ENCODE measurements at places on chromosomes 2 and 18.
A peak's percentile ranks its signal among the peaks of the same experiment; 100 is the strongest.

DNA sequence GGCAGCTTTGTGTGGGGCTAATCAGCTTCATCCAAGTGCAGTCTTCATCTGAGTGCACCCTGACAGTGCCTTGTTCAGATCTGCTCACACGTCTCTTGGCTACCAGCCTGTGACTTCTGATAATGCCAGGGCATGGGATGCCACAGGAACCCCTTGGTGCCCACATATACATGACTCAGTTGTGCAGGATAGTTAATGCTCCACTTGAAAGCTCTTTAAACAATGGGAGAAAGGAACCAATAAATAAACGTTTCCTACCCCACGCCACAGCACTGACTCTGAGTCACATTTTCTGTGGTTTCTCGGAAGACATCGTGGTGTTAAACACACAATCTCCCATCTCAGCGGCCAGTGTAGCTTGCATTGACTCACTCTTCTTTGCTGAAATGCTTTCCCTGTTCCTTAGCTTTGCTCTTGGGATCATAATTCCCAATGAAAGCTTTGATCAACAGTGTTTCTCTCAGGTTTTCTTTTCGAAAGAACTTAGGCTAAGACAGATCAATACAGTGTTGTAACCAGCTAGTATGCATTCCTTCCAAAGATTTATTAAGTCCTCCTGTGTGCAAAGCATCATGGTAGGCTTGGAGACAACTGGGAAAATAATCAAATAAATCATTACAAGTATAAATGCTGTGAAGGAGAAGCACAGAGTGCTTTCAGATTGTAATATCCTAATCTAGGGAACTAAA is 142.0 kb downstream of the COPS8 start:
- DNase-seq, result no peak

DNA sequence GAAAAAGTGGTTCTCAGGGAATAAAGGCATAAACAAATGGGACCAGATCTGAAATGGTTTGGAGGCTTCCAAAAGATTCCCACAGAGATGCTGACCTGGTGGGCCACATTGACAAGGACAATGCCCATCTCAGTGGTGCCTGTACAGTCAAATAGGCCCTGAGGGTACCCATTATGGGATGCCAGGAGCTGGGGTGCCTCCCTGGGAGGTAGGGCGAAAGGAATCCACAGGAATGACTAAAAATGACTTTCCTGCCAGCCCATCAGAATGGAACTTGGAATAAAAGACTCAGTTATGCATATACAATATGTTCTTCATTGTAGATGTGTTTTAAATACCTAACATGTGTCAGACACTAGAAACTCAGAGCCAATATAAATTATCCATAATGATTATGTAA is 248.5 kb downstream of the RNF144A start:
- DNase-seq, result no peak

- no peak for DNase-seq
Measured at GRCh38 chr2:112942654-112943002, 31.7 kb downstream of the IL37 start.

- DNase-seq, result no peak
Measured at GRCh38 chr2:88212251-88212790, 42.2 kb downstream of the THNSL2 start.

DNA sequence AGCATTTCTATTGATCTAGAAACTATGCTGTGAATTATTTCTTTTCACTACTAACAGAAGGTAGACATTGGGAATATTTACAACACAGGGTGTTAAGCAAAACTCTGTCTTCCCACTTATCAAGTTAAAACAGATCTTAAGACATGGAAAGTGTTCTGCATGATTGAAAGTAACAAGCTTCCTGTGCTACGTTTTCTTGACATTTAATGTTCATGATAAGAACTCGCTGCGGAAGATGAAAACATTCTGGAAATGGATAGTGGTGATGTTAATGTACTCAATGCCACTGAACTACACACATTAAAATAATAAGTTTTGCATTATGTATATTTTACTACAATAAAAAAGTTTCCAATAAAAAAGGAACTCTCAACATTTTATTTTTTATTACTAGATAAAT is 74.4 kb upstream of the SCN7A start:
- DNase-seq, result no peak

DNA sequence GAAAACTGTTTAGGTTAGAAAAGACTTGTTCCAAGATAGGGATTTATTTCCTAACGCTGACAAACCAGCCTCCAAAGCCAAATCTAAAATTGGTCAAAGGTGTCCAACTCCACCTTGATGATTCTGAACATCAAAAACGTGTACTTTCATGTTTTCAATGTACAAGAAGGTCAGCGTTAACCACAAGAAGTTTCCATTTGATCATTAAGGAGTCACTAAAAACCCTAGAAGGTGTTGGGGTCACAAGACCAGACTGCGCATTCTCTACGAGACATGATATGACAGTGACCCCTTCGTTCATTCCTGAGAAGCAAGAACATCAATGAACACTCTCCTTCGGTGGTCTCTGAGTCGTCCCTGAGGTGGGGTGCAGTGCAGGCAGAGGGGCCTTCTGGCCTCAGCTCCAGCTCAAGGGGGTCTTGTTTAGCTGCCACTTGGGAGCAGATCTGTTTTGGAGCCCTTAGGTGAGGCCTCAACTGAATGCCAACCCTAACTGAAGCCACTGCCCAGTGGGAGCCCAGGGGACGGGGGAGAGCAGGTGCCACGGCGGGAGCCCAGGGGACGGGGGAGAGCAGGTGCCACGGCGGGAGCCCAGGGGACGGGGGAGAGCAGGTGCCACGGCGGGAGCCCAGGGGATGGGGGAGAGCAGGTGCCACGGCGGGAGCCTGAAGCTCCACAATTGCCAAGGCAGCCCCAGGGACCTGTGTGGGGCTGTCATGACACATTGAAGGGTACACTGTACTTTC is 55.2 kb downstream of the PARD6G start:
- no peak for DNase-seq

- DNase-seq, result no peak
Measured at GRCh38 chr2:42618972-42619371, 50.5 kb downstream of the MTA3 start.

GRCh38 chr2:214328941-214329340 is 81.9 kb upstream of the VWC2L start:
- no peak for DNase-seq

DNA sequence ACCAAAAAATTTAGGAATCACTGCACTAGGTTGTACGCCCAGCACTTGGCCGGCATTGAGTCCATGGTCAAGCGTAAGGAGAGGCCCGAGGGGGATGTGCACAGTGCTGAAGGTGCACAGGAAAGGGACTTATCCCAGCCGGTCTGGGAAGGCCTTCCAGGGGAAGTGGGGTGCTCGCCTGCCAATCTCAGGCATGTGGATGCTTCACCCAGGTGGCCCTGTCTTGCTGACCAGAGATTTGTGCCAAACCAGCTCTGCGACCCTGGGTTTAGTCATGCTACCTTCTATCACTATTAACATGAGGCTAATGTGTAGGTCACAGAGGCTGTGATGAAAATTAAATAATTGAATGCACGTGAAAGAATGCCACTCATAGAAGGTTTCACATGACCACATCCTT is 1.7 kb upstream of the ITM2C start:
- DNase-seq, result no peak

- DNase-seq, result no peak
Measured at GRCh38 chr2:159119652-159120257, 151.3 kb downstream of the TANC1 start.

GRCh38 chr18:79779021-79779699 is 18.6 kb upstream of the KCNG2 start:
- DNase-seq, result no peak

- no peak for DNase-seq
Measured at GRCh38 chr2:106062627-106063026, 131.5 kb downstream of the UXS1 start.

- DNase-seq, result no peak
Measured at GRCh38 chr2:7910752-7911151, 771.1 kb upstream of the ID2 start.

- no peak for DNase-seq
Measured at GRCh38 chr2:212644195-212644837, 105.7 kb upstream of the ERBB4 start.

GRCh38 chr2:235006986-235007385 is 55.2 kb downstream of the SH3BP4 start:
- no peak for DNase-seq

DNA sequence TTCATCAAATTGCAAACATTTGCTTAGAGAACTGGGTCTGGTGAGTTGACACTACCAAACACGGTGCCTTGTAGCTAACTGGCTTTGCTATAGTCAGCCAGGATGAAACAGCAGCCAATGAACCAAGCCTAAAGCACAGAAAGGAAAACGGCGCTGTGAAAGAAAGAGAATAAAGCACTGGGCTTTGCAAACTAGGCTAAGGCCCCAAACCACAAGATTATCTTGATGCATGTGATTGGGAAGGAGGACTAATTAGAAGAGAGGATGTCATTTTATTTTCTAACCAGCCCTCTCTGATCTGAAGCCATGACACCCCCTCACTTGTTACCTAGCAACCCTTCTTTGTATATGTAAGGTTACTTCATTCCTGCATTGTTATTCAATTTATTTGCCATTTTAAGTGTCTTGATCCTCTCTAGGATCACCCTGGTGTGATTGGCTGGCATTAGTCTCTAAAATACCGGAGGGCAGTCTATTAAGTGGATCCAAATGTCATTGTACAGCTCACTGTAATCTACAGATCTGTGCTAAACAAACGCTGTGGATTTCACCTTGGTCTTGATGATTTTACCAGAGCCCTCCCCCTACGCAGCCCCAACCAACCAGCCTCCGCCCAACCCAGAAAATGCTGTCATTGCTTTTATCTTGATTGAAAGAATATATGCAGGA is 395.4 kb upstream of the ACVR2A start:
- no peak for DNase-seq

- no peak for DNase-seq
Measured at GRCh38 chr2:197077336-197077735, 150.8 kb upstream of the PGAP1 start.

DNA sequence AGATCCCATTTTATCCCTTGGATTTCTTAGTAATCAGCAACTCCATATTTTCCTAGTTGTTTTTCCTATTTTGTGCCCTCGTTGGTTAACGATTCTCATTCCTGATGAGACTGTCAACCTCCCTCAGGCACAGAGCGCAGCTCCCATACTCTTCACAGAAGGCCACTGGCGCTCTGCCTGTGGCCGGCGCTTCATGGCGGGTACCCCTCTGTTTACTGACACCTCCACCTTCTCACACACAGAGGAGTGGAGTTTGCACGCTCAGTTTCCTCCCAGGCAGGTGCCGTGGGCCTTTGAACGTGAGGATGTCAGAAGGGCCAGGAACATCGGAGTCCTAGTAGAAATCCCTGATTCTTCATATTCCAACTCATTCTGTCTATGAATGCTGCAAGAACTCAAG is 139.0 kb downstream of the MBP start:
- DNase-seq, result no peak

DNA sequence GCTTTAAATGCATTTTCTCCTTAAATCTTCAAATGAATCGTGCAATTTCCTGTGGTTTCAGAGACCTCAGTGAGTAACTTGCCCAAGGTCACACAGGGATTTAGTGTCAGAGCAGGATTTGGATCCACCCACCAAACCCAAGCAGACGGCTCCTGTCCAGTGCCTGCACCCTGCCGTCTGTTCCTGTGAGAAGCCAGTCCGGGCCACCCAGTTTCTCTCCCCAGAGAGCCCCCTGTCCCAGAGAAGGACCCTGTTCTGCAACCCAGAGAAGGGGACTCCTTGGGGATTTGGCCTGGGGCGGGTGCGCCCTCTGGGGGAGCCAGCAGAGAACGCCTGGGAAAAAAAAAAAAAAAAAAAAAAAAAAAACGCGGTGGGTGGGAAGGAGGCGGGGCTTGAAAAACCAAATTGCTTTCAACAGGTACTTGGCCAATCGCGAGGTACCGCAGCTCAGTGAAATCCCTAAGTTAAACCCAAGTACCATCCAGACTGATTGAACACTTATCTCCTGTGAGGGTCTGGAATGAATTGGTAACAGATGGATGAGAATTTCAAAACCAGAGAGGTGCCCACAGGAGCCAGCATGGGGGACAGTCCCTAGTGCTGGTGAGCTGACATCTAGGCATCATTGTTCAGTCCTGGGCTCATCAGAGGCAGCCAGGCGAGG is 30.9 kb upstream of the REEP1 start:
- DNase-seq, result peak; percentile 38

- no peak for DNase-seq
Measured at GRCh38 chr2:20313659-20314058, 37.0 kb downstream of the PUM2 start.

Measured in activated naive CD4-positive, alpha-beta T cell treated with anti-CD3 and anti-CD28 coated beads, Interleukin-2, amount 50 U/mL, for 16 hours (primary cell).